ENCODE measurements at places on chromosomes 5 and 9. TPM values are rescaled to one million over a fixed set of nuclear protein-coding genes. Genes with fewer than 3 reads are reported as not detected.

DNA sequence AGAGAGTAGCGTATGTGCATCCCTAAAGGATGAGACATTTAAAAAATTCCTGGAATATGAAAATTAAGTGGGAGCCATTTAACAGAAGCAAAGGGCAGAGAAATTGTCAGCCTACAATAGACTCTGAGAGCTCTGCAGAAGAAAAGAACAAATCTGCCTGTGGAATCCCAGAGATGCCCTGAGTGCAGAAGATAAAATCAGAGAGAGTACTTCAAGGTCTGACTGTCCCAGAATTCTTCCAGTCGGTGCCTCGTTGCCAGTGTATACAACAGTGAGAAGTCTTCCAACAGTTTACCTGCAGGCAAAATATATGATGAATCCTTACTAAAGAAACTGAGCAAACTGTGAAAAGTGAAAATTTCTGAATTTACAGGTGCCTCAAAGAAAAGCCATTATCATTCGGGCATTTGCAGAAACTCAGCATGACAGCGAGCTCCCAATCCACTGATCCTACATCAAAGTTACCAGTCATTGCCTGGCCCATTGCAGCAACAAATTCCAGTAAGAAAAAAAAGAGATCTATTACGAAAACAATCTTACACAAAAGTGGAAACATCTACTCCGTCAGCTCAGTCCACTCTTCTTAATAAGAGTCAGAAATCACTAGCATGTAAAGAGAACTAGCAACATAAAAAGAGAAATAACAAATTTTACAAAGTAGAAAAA lies 92.8 kb upstream of the VCAN start:
- DNase-seq, result no peak

IFNK gene
- total RNA-seq, result not detected

KCNMB1 gene
- not detected for total RNA-seq

- no peak for DNase-seq
Observed at GRCh38 chr5:174971210-174971609, 246.8 kb downstream of the MSX2 start.

PCDHB10 gene
- total RNA-seq, result 1.3 TPM

GRCh38 chr5:127011961-127012644 lies 18.3 kb downstream of the MARCHF3 start:
- no peak for DNase-seq

DMXL1 gene
- 33.1 TPM for total RNA-seq

GRCh38 chr5:22947921-22948320 lies 94.8 kb upstream of the CDH12 start:
- DNase-seq, result no peak

ROPN1L gene
- 4.2 TPM for total RNA-seq

SNCB gene
- 1.8 TPM for total RNA-seq

- DNase-seq, result no peak
Observed at GRCh38 chr5:30853158-30853557, 340.3 kb upstream of the CDH6 start.

GRCh38 chr9:38671748-38672147 lies 48.2 kb downstream of the FAM240B start:
- DNase-seq, result no peak

NR6A1 gene
- 1.3 TPM for total RNA-seq

DNA sequence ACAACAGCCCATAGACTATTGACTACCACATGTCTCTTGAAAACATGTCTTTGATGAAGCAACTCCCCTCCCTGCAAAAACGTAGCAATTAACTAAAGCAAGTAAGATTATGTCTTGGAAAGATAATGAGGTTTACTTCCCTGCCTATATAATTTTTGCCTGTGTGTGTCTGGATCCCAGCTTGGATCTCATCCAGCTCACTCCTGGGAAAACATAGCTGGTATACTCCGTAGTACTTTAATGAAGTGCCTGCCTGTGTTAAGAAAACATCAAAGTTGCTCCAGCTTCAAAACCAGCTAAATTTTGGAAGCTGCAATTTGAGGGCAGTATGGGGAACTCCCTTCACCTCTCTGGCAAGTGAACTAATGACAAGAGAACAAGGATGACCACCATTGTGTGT lies 182.6 kb upstream of the C9orf72 start:
- no peak for DNase-seq

Data from glomerular endothelial cell (primary cell).